ENCODE measurements at places on chromosomes 3 and 15. TPM values are rescaled to one million over a fixed set of nuclear protein-coding genes. Genes with fewer than 3 reads are reported as not detected.

The CHRNB4 gene
- total RNA-seq: 0.63 TPM

The SLC28A1 gene
- not detected for total RNA-seq

The WHAMM gene
- total RNA-seq: 7.2 TPM

The ANKRD63 gene
- 0.67 TPM for total RNA-seq

The OR4M2 gene
- total RNA-seq: not detected

The CORO2B gene
- 3.5 TPM for total RNA-seq

The IMPG2 gene
- total RNA-seq: 0.04 TPM

The SNX22 gene
- total RNA-seq: 0.90 TPM

The ALAS1 gene
- total RNA-seq: 48.6 TPM

The PLXNA1 gene
- total RNA-seq: 16.7 TPM

The CCDC54 gene
- not detected for total RNA-seq

The ADAMTS9 gene
- total RNA-seq: 0.78 TPM

The AQP9 gene
- total RNA-seq: not detected

The ATP8B4 gene
- 0.91 TPM for total RNA-seq

The GABRR3 gene
- total RNA-seq: not detected

The FSTL1 gene
- 76.2 TPM for total RNA-seq

The ARPP21 gene
- total RNA-seq: not detected

The ARNT2 gene
- total RNA-seq: 13.2 TPM

The XCR1 gene
- total RNA-seq: not detected

The UBAP1L gene
- 0.29 TPM for total RNA-seq

The UROC1 gene
- not detected for total RNA-seq

The GABPB1 gene
- 34.5 TPM for total RNA-seq

All from A549 treated with ZK216348 at 1 μM for 4 hours (cell line).